ENCODE measurements at places on chromosomes 6 and 20. TPM values are rescaled to one million over a fixed set of nuclear protein-coding genes. Genes with fewer than 3 reads are reported as not detected.
A peak's percentile ranks its signal among the peaks of the same experiment; 100 is the strongest.

DNA sequence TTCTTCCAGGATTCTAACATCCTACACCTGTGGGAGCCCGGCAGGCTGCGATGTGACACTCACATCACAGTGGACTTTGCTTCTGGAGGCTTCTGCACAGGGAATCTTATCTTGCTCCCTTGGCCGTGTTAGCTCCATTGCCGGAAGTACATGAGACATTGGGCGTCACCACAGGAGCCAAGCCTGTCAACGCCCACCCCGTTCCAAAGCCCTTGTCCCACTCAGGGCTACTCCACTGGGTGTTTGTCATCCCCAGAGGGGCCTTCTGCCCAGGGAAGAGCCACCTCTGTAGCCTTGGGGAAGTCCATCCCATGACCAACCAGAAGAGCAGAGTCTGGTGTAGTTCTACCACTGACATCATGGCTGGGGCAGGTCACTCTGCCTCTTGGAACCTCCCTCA, 1.7 kb downstream of the RAB44 start:
- DNase-seq, result no peak

DNA sequence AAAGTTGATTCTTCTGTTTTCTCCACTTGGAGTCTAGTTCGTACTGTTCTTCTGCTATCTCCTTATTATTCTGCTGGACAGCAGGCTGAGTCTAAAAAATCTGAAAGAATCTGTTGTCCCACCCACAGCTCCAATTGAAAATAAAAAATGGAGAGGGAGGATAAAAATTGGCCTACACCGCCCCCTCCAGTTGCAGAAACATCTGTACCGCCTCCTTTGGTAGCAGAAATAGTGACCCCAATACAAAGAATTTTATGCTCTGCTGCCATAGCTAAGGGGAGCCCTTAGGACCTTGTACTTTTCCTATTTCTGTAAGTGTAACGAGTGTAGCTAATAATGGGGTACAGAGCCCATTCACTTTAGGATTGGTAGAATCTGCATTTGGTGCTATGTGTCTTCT, 4.9 kb upstream of the FKBP1A start:
- no peak for DNase-seq

- no peak for DNase-seq
Measured at GRCh38 chr6:3569816-3570215, 113.0 kb upstream of the SLC22A23 start.

- DNase-seq, result no peak
Measured at GRCh38 chr20:62061851-62062423, 3.7 kb downstream of the TAF4 start.

DNA sequence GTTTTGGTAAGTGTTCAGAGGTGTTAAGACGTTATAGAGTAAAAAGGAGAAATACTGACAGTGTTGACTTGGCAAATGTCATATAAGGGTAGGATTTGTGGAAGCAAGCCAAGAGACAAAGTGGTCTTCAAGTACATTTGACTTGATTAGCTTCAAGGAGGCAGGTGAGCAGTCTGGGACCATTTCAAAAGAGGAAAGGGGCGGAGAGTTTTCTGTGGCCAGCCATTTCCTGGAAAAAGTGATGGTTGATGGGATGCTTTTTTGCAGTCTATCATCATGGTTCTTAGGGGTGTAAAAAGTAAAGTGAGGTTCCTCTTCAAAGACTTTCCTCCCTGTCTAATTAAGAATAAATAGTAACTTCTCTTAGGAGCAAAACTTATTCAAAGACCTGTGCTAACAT, 28.7 kb downstream of the FKBP1A start:
- no peak for DNase-seq

GRCh38 chr6:106247733-106248132, 77.8 kb downstream of the ATG5 start:
- DNase-seq, result no peak

DNA sequence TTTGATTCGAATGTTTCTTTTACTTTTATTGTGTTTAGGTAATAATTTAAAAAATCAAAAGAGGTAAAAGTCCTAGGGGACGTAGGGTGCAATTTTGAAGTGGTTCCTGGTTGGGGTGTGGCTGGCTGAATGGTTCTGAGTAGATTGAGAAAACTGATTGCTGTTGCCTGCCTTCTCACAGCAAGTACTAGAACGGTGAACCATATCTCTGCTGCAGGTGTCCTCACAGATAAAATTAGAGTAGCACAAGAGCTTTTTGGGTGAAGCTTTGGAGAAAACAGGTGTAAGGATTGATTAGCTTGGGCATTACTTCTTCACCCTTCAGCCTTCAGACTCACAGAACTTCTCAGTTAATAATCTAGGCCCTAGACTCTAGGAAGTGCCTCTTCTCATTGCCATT, 19.8 kb upstream of the GJA10 start:
- DNase-seq, result no peak

PACSIN1 gene
- polyA plus RNA-seq, result 0.79 TPM

DNA sequence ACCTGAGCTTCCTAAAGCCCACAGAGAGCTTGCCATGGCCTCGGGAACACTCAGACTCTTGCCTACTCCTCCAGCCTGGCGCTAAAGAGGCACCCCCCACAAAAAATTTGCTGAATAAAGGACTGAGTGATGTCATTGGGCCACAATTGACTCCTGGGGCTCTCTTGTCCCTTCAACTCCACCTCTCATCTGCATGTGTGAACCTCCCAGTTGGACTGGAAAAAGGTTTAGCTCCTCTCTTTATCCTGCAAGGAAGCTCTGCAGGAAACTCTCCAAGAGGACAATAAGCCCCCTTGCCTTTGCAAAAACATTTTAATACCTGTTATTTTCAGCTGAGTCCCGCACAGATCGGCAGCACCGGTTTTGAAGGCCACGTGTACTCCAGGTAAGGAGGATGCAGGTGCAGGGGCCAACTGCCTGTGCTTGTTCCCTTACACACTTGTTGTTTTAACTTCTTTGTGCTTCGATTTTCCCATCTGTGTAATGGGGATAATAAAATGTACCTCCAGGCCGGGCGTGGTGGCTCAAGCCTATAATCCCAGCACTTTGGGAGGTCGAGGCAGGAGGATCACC, 107.3 kb downstream of the TFAP2C start:
- DNase-seq, result no peak

- no peak for DNase-seq
Measured at GRCh38 chr6:146281651-146282362, 252.9 kb downstream of the GRM1 start.

TFAP2C gene
- 0.54 TPM for polyA plus RNA-seq

OR2J3 gene
- polyA plus RNA-seq, result not detected

DNA sequence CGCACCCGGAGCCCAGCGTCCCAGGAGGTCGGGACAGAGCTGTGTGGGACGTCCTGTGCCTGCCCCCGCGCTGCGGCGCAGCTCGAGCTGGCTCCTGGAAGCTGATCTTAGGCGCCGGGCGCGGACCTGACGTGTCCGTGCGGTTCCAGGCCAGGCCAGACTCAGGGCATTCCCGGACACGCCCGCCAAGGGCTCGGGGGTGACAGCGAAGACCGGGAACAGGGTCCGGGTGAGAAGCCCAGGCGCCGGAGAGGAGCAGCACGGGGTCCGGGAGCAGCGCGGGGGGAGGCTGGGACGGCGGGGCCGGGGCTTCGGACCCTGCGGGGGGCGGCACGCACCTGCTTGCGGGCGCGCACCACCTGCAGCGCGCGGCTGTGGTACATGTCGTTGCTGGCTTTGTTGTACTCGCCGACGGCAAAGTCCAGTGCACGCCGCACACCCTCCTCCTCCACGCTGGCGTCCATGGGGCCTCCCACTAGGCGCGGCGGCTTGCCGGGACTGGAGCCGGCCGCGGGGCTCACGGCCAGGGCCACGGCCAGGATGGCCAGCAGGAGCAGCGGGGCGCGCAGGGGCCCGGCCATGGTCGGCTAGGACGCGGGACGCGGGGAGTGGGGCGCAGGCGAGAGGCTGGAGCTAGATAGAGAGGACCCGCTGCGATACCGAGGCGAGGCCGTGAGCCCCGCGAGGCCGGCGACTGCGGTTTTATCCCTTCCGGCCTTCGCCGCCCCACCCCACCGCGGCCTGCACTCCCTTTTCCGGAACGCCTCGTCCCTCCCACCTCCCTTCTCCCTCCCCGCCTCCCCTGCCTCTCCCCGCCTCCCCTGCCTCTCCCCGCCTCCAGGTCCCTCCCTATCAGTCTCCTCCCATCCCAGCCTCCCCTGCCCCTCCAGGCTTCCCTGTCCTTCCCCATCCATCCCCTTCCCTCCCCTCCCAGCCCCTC, at the start of gene CST3:
Gene CST3 (minus strand): TSS at position 674 of the 940 bp plus-strand sequence. CDS start 93 bp downstream, at position 581.
- DNase-seq, result peak; percentile 65

- no peak for DNase-seq
Measured at GRCh38 chr6:107491760-107492660, 2.1 kb downstream of the SOBP start.

DNA sequence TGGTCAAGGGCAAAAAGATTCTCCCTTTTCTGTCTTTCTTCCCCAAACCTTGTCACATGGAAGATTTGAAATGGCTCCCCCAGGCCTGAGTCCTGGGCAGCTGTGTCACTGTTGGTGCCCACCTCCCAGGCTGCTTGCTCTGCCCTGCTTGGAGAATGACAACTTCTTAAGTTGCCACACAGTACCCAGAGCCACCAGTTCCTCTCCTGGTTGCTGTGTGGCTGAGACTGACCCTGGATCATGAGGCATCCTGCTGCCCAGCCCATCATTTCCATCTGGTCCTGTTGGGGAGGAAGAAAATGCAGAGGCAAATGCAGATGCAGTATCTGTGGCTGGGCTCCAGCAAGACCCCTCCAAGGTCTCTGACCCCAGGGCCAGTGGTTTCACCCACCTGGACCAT, 113.7 kb downstream of the PHACTR3 start:
- DNase-seq, result no peak

DNA sequence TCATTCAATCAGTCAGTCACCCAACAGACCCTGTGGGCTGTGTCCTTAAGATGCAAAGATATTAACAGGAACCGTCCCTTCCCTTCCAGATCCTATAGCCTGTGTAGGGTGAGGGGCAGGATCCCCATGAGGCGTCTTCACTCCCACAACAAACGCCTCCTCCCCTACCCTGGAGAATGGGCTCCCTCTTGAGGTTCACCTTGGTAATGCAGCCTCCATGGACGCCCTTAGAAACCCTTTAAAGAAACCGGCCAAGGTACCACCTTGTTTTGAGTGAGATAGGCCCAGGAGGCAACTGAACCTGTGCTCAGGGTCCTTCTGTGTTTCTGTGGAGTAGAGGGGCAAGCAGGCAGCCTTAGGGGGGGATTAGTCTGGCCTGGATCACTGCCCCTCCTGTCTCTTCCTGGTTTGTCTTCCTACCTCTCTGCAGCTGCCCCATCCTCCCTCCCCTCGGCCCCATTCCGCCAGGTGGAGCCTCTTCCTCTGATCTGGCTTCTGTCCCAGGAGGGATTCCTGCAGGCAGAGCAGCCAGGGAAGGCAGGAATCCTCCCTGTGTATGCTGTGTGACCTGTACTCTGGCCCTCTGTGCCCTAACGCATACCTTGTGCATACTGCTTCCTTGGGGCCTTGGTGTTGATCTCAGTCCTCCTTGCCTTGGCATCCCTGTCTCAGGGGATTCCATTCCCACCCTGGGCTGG, 6.6 kb upstream of the GUCA1A start:
- peak; percentile 61 for DNase-seq

- no peak for DNase-seq
Measured at GRCh38 chr6:144055121-144055931, 40.0 kb downstream of the SF3B5 start.

GRCh38 chr6:35086282-35086632, 54.9 kb downstream of the TCP11 start:
- no peak for DNase-seq
